ENCODE measurements at places on chromosomes 2 and 18.
A peak's percentile ranks its signal among the peaks of the same experiment; 100 is the strongest.

DNA sequence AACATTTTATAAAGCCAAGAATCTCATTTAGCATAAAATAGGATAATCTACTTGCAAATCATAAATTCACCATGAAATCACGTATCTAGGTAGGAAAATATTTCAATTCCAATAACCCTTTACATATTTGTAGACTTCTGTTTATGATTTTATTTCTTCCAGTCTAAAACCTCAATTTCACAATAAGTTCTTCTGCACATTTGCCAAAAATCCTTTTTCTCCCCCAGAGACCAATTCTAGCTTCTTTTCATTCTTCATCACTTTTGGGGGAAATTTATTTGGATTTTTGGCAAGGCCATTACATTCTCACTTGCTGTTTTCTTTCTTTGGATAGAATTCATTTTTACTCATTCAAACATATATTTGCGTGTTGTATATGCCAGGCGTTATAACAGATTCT is 86.8 kb downstream of the SPRED2 start:
- DNase-seq, result peak; percentile 74

DNA sequence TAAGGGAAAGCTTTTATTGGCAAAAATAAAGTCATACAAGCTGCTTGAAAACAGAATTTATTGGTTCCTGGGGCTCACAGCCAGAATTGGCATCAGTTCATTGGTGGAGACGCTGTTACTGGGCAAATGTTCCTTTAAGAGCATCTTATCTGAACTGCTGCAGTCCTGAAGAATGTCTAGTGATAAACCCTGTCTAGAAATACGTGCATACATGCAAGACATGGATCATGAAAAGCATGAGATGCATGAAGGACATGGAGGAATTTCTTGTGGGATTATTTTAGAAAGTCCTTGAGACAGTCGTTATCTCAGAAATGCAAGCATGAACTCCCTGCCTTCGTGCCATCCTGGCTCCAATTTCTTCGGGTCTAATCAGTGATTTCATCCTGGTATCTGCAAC is 32.5 kb upstream of the FHOD3 start:
- peak; percentile 81 for DNase-seq

GRCh38 chr18:39596221-39596620 is 2030.6 kb upstream of the CELF4 start:
- DNase-seq, result peak; percentile 15

DNA sequence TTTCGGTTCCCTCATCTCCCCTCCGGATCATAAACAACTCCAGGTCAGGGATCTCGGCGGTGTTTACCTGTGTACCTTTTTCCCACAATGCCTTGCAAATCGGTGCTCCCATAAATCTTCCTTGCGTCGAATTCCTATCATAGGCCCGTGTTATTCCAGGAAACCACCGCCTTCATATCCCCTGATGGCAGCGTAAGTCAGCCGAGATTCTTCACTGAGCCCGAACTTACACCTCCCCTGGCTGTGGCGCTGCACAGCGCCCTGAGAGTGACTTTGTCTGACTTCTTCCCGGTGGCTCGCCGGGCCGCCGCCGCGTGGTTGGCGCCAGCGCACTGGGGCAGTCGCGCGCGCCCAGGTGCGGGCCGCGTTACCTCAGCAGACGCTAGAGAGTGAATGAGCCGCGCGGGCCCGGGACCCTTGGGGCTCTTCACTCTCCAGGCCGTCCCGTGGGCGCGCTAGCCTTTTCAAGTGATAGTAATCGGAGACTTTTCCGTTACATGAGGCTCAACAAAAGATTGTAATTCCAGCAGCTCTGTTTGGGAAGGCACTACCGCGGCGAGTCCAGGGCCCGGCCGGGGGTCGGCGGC is 101.6 kb downstream of the SPTBN1 start:
- DNase-seq, result peak; percentile 42

GRCh38 chr2:29207352-29208148 is 92.3 kb downstream of the CLIP4 start:
- DNase-seq, result no peak

DNA sequence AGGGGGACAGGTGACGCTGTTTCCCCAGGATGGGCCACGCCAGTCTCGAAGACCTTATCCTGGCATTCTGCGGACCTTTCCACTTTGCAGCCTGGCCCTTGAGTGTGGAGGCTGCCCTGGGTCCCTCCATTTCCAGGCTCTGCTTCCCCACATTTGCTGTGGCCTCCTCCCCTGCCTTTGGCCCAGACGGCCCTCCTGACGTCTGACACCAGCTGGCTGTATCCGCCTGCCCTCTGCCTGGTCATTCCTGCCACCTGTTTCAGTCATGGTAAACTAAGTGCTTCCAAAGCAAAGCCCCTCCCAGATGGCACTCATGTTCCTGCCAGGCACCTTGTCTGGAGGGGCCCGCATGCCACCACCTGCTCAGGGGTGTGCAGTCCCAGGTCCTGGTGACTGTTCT is 95.1 kb downstream of the ASB1 start:
- no peak for DNase-seq

GRCh38 chr18:79677221-79677620 is 2.4 kb upstream of the CTDP1 start:
- no peak for DNase-seq

GRCh38 chr2:203559641-203560040 is 24.5 kb upstream of the RAPH1 start:
- DNase-seq, result no peak

GRCh38 chr2:817336-818015 is 133.2 kb upstream of the SNTG2 start:
- no peak for DNase-seq

GRCh38 chr2:120948662-120949011 is 213.0 kb downstream of the GLI2 start:
- no peak for DNase-seq

DNA sequence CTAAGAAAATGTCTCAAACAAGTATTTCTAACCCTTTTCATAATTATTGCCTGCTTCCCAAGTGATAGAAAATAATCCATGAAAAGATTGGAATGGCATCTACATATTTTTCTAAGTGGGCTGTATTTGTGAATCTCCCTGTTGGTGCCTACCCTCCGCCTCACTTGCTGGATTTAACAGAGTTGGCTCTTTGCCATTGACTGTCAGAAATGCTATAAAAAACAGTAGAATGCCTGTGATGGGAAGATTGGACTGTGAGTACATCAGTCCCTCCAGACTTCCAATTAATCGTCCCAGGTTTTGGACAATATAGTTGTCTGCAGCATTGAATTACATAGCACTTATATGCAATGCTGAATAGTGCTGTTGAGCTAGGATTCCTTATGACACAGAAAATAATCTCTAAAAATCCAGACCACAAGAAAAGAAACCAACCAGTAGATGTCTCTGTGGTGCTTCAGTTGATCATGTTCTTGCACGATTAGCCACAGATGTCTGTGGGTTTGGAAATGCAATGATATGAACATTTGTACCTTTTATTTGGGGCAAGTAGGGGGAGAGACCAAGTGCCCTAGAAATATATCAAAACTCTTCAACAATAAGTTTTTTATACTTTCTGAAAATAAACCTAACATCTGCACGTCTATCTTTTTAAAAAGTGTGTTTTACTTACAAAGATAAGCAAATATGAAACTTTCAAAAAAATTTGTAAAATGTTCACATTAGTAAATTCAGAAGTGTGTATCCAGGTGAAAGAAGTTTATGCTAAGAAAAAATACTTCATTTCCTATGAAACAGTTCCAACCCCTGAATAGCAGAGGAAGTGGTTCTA is 88.5 kb downstream of the DYNAP start:
- DNase-seq, result peak; percentile 91

DNA sequence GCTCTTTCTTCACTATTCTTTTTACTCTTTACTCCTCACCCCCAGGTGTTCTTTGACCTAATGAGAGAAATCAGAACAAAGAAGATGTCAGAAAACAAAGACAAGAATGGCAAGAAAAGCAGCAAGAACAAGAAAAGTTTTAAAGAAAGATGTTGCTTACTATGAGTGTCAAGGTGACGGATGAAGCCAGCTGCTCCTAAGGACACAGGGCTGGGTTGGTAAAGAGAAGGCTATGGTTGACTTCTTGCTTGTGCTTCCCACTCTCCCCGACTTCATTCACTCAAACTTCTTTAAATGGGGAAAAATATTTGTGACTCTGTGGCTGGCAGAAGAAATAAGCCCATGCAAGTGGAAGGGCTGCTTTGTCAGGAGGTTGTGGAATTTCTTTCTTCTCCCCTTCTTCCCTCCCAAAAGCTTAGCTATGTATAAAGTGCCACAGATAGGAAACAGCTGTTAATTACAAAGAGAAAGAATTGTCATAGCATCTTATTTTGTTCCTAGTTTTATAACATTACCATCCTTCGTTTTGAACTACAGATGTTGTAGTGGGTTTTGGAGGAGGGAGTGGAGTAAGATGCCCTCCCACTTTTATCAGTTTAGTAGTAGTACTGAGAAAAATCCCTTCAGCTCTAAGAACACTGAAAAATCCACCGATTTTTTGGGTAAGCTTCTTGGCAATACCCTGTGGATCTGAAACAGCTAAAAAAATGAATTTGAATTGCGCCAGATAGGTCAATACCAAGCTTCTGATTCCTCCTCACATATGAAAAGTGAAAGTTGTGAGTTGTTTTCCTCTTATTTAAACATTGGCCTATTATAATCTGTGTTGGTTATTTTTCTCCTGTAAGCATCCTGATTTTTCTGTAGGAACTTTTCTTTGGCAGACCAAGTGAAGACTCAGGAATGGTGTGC is 40.7 kb downstream of the RALB start:
- peak; percentile 31 for DNase-seq

DNA sequence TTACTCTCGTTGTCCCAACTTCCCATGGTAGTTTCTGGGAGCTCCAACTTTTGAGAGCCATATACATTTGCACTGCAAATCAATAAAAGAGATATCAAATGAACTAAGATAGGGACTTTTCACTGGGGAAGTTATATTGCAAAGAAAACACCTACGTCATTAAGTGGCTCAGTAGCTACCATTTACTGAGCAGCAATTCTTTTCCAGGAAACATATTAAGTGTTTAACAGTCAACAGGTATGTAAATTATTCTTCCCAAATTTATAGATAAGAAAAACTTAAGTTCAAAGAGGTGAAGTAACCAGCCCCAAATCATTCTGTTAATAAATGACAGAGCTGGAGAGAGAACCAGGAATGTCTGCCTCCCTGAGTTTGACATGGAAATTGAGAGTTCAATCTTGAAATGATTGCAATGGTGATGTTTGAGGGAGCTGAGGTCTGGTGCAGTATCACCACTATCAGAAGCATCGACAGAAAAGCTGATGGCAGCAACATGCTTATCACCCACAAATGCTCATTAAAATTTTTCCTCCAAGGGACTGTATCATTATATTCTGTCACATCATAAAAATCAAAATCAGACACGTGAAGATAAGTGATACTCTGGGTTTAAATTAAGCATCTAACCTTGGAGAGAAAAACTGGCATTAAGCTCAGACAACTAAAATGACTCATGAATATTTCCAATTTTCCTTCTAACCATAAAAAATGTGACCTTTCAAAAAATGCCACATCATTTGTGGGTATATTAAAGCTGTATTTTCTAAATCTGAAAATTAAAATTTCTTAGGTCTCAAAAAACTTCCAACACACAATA is 43.4 kb downstream of the GAREM1 start:
- DNase-seq, result peak; percentile 51

- DNase-seq, result no peak
Measured at GRCh38 chr2:158685646-158686045, 109.5 kb upstream of the DAPL1 start.

GRCh38 chr2:202605174-202605573 is 29.6 kb upstream of the FAM117B start:
- DNase-seq, result no peak

DNA sequence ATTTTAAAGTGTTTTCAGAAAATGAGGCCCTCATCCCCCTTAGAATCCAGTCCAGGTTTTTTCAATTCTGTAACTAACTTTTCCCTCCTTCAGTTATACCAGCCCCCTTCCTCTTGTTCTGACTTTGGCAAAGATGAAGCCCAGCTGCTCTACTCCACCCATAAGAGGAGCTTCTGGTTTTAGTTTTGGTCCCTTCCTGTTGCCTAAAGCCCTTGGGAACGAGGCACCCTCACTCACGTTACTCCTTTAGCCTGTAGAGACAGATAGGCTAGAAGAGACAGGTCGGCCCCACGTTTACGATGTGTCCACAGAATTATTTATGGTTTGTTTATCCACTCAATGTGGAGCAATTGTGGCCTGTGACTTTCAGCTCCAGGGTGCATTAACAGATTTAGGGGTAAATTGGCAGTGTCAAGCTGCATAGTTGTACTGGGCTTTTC is 454.2 kb upstream of the TNP1 start:
- no peak for DNase-seq

DNA sequence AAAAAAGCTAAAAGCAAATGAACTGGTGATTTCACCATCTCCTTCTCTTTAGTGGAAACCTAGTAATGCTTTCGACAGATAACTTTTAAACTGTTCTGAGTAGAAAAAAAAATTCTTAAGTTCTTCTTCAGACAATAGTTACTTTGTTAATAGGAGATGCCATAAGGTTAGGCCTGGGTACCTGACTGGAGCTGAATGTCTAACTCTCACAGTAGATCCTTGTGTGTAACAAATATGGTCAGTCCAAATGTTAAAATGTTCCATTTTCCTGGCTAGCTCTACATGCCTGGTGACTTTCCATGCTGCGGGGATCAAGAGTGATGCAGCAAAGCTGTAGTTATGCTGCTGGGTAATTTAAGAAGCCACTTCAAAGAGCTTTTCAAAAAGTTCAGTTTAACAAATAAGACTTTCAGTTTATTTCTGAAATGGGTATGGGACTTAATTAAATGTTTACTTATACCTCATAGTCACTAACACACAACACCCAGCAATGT is 264.0 kb upstream of the SESTD1 start:
- no peak for DNase-seq

- DNase-seq, result no peak
Measured at GRCh38 chr18:68466672-68467071, 248.2 kb downstream of the TMX3 start.

DNA sequence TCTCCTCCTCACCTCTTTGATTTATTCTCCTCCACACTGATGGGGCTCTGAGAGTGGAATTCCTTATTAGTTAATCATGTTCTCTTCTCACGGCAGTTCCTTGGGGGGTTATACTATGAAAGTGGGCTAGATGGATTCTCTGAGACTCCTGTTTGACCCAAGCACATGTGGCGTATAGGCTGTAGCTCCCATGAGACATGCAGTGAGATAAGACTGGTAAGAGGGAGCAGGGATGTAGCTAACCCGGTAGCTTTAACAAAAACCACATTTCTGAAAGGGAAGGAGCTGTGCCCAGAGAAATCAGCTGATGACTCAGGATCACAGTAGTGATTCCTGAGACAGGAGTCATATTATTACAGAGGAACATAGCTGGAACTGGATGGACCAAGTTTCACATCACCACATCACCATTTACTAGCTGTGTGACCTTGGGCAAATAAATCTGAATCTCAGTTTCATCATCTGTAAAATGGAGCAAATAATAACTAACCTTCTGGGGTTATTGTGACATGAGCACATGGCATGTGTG is 82.9 kb downstream of the CRIM1 start:
- DNase-seq, result peak; percentile 98

DNA sequence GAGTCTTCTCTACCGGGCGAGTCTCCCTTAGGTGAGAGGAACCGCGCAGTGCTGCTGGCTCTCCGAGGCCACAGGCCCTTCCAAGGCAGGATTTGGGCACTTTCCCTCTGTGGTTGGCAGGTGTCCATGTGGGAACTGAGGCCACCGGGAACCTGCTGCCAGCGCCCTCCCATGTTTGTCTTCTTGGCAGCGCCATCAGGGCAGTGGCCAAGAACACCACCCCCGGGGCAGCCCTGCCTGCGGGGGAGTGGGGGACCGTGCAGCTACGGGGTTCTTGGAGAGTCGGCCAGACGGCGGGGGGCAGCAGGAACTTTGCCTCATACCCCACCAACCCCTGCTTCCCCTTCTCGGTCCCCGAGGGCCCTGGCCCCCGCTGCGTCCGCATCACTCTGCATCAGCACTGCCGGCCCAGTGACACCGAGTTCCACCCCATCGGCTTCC is 10.0 kb downstream of the CAPN10 start:
- DNase-seq, result no peak

- no peak for DNase-seq
Measured at GRCh38 chr18:75530118-75530517, 102.6 kb upstream of the SMIM21 start.
